ENCODE measurements at places on chromosomes 5 and 9.

DNA sequence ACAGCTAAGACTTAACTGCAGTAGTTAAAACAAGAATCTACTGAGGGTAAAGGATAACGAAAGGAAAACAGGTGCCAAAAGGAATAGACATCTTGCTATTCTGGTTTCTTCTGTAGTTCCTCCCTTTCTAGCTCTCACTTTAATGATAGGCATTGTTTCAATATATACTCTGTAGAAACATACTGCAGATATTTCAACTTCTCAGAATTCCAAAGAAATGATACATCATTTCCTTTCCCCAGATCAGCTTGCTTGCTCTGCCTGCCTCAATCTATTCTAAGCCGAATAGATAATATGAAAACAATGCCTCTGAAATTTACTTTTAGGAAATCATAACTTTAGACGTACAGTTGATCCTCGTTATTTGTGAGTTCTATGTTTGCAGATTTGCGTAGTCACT lies 46.3 kb downstream of the ACO1 start:
- DNase-seq = no peak

DNA sequence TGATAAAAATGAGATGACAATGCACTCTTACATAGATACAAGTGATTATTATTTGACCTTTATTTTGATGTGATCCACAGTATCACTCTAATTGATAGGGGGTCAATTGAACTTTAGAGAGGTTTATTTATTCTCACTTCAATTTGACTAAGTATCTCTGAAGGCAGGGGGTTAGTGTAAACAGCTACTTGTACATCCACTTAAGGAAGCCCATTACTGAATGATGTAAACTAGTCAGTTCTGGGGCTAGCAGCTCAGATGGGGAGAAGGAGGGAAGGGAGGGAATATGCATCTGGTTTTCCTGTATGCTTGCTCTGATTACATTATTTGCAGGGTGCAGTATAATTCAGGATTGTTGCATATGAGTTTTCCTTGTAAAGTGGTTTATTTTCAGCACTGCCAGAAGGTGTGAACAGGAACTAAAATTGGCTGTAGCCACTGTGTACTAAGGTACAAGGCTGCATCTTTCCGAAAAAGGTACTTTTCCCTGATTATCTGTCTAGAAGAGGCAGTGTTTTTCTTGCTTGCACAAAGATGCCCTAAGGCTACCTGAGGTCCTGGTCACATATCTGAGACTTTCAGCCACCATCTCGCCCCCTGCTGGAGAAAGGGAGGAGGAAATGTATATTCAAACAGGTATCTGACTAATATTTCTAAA lies 51.2 kb downstream of the MRPS27 start:
- DNase-seq = peak; percentile 64

DNA sequence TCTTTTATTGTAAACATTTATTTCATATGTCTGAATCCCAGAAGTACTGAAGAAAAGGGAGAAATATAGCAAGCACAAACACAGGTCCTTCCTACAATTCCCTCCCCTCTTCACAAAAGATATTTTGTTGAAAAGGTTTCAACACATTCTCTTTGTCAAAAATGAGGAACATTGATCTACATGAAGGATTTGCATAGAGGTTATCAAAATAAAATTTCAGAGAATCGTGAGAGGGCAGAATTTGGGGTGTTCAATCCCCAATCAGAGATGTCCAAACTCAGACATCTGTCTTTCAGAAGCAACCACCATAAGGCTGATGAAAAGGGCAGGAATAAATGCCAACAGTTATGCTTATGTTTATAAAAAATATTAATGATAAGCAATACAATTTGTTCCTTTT lies 69.2 kb downstream of the MARCHF3 start:
- DNase-seq = no peak

- no peak for DNase-seq
These were observed 140.8 kb downstream of the CAMK4 start for GRCh38 chr5:111364992-111365391.

GRCh38 chr9:68738358-68738757 lies 33.3 kb downstream of the PIP5K1B start:
- DNase-seq = no peak

GRCh38 chr9:16515879-16516301 lies 354.6 kb downstream of the BNC2 start:
- no peak for DNase-seq

DNA sequence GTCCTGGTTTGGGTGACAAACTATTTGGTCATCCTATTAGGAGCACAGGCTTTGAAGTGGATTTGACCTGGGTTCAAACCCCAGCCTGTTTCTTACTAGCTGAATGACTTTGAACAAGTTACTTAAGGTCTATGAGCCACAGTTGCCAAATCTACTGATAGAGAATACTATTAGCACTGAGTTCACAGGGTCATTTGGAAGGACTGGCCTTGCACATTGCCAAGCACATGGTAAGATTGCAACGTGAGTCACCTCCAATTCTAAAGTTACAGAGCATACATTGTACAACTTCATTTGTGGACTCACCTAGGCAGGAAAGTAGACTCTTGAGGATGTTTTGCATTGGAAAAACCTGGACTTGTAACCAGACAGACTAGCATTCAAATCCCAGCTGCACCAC lies 38.9 kb downstream of the MFAP3 start:
- DNase-seq = no peak

GRCh38 chr9:93265301-93265971 lies 81.5 kb downstream of the WNK2 start:
- no peak for DNase-seq

GRCh38 chr5:178555771-178556211 lies 34.4 kb downstream of the COL23A1 start:
- no peak for DNase-seq

GRCh38 chr9:124863371-124863871 lies 1.5 kb downstream of the ARPC5L start:
- no peak for DNase-seq

GRCh38 chr9:69458176-69458575 lies 133.2 kb downstream of the ENTREP1 start:
- no peak for DNase-seq

GRCh38 chr9:91428436-91428835 lies 4.8 kb upstream of the NFIL3 start:
- DNase-seq = no peak

DNA sequence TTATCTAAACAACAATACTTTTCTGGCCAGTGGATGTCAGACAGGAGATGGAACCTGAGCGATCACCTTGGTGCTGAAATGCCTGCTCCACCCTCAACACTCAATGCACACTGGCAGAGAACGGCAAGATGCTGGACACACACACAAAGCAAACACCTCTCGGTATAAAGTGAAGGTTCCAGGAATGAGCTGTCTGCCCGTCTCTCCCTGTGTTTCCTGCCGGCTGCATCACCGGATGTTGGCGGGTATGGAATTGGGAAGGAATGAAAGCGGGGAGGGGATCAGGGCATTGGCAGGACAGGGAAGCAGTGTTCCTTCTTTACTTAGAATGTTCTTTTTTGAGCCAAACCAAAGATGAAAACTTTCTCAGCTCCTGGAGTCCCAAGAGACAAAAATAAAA lies 59.2 kb downstream of the MED10 start:
- no peak for DNase-seq

- no peak for DNase-seq
These were observed 23.5 kb downstream of the WHRN start for GRCh38 chr9:114481789-114482188.

GRCh38 chr5:96509316-96509715 lies 76.3 kb upstream of the PCSK1 start:
- DNase-seq = no peak

DNA sequence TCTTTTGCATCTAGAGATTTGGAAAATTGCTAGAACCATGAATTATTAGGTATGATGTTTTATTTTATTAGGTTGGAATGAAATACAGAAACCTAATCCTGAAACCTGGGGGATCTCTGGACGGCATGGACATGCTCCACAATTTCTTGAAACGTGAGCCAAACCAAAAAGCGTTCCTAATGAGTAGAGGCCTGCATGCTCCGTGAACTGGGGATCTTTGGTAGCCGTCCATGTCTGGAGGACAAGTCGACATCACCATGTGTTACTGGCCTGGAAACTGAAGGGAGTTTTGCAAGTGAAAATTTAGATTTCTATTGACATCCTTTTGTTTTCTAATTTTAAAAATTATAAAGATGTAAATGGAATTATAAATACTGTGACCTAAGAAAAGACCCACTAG lies 100.7 kb downstream of the NLN start:
- no peak for DNase-seq

DNA sequence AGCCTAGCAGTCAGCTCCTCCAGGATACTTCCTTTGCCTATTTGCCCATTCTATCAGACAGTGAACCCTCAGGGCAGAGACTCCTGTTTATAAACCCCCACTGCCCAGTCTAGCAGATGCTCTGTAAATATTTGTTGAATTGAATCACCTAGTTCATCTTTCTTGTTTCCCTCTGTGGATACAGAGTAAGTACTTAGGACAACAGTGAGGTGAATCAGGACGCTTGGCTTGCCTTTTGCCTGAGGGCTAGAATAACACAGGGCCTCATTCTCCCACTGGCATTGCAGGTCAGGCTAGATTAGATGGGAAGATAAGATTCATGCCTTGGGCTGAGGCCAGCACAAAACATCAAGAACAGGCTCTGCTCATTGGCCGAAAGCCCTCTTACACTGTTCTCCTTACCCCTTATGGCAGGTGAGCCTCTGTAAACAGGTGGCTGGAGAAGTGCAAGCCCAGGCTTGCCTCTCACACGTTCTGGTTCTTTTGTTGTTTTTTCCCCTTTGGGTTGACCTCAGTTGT lies 22.2 kb downstream of the TNFSF8 start:
- DNase-seq = no peak

DNA sequence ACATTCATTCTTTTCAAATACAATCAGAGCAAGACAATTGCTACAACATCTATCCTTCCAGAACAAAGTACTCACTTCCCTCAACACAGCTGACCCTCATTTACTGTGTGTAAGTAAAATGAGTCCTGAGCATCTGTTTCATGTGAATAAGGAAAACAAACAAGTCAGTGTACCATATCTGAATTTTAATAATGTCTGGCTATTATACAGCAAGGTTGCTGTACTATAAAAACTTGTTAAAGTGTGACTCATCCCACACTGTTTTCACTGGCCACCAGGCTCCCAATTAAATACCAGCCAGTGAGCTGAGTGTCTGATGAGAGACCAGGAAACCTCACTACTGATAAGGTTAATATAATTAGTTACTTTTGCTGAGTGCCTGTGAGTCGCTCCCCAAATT lies 339.8 kb downstream of the AGTPBP1 start:
- DNase-seq = no peak

- no peak for DNase-seq
These were observed 19.0 kb downstream of the NEURL1B start for GRCh38 chr5:172659909-172660628.

DNA sequence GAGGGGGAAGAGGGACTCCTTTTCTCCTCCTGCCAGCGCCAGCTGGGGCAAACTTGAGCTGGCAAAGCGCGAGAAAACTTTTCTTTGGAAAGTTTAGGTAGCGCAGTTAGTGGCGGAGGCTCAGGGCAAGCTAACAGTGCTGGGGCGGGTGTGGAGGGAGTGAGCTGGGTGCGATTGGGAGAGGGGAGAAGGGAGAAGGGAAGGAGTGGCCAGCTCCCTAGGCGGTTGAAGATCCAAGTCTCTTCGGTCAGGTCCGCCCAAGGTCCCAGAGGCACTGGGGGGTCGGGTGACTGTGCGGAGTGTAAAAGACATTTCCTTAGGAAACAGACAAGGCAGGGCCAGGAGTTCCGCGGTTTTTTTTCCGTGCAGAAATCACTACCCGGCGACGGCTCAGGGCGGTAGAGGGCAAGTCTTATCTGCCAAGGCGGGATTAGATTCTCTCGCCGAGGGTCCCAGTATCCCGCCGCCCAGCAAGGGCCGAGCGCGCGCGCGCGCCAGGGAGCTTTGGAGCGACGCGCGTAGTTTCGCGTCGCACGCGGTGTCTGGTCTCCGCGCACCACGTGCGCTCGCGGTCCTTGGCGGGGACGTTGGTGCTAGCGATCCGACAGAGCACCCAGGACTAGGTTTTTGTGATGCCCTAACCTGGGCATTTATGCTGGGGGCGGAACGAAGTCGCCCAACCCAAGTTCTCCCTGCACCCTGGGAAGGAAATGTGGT lies 33.6 kb upstream of the NFIB start:
- no peak for DNase-seq

DNA sequence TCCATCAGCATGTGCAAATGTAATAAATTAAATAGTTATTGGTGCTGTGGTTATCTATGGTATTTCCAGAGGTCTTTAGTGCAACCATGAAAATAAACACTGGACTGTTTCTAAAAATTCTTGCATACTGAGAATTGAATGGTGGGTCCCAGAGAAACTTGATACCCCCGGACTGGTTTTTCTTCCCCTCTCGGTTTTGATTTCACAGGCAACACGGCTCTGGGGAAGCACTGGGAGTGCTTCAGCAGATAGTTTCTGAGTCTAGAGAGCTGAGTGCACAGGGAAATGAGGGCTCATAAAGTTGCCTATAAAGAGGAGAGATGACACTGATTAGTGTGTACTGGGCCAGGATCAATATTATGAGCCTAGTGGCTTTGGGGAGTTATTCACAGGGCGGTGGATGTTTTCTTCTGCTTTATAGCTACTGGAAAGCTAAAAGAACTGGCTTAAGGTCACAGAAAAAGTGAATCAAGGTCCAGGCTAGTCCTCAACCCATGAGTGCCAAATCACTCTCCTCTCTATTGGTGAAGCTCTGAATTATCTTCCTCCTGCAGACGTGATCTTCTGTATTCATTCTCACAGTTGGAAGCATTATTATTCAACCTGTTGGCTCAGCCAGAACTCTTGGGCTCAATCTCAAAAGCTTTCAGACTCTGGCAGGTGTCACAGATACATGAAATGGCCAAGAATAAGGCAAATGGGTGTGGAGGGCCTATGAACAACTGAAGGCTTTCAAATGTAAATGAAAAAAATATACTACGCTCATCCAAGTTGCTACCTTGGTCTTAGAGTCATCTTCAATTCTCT lies 170.2 kb upstream of the HMHB1 start:
- DNase-seq = no peak

DNA sequence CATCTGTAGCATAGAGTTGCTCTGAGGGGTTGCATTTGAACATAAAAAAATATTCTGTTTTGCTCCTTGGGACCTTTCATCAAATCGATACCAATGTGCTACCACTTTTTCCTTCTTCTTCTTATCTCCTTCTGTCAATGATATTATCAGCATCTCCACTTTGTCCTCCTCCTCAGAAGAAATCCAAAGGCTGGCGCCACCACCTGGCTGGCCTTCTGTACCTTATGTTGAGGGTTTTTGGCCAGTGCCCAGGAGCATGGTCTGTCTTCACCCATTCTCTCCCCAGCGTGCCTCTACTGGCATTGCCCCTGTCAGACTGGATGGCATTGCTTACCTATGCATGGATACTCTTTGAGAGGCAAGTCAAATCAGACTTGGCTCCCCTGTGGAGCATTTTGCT lies 167.2 kb downstream of the CFAP90 start:
- DNase-seq = no peak

DNA sequence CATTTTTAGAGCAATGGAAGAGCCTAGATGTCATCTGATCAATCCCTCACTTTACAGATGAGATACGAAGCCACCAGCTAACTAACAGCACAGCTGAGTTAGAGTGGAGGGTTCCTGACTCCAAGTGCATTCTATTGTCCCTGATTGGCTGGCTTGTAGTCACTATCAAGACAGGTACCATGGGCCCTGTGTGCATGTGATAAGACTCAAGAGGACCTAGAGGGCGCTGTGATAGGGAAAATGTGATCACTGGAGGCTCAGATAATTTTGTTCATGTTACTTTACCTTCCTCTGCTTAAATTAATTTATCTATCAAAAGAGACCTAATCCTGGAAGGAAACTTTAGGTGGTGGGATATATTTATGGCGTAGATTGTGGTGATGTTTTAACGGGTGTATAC lies 19.5 kb upstream of the SNAPC3 start:
- DNase-seq = no peak

All from activated CD8-positive, alpha-beta memory T cell treated with anti-CD3 and anti-CD28 coated beads for 24 hours (primary cell).